ENCODE measurements at places on chromosomes 6 and 20. TPM values are rescaled to one million over a fixed set of nuclear protein-coding genes. Genes with fewer than 3 reads are reported as not detected.

DNA sequence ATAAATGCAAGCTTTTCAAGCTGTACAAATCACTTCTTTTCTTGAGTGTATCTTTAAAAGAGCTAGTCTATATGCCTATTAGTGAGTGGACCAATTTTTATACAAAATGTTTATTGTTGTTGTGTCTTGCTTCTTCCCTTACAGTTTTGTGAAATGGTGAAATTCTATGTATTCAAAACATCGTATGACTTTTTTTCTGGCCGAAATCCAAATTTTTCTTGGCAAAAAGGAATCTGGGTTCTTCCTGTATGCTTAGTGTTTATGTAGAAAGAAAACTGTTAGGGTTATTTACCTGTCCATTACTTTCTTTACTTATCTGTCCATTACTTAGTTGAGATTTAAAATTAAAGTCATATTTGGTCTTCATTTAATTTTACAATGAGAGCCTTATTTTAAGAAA lies 153.9 kb downstream of the MMS22L start:
- no peak for DNase-seq

- DNase-seq: no peak
Observed at GRCh38 chr6:29564875-29565274, 5.3 kb upstream of the UBD start.

DNA sequence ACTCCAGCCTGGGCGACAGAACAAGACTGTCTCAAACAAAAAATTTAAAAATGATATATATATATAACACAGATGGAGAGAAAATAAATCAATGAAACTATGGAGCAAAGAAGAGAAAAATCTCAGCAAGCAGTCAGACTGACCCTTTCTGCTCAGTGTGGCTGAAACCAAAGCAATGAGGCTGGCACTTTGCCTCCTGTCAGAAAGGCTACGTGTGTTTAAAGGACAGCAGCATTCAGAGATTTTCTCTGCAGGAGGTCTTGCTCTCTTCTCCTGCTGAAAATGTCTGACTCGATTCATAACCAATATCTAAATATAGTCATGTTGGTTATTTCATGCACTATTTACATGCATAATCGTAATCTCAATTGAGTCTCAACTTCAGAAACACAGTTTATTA lies 527.0 kb upstream of the JARID2 start:
- DNase-seq: no peak

The RNF182 gene
- total RNA-seq: not detected

GRCh38 chr6:41895300-41896233 lies at the start of gene USP49:
Gene USP49, minus strand, starts transcription at chr6:41895375. Its CDS starts 88,392 bp downstream, at chr6:41806983.
- peak; percentile 92 for DNase-seq

The L3MBTL1 gene
- total RNA-seq: 7.9 TPM

The CST7 gene
- total RNA-seq: 26.7 TPM

The MLN gene
- not detected for total RNA-seq

- DNase-seq: no peak
Observed at GRCh38 chr6:10463491-10464481, 48.9 kb upstream of the TFAP2A start.

The TNXB gene
- 6.7 TPM for total RNA-seq

- DNase-seq: no peak
Observed at GRCh38 chr20:57251344-57251743, 15.1 kb downstream of the BMP7 start.

DNA sequence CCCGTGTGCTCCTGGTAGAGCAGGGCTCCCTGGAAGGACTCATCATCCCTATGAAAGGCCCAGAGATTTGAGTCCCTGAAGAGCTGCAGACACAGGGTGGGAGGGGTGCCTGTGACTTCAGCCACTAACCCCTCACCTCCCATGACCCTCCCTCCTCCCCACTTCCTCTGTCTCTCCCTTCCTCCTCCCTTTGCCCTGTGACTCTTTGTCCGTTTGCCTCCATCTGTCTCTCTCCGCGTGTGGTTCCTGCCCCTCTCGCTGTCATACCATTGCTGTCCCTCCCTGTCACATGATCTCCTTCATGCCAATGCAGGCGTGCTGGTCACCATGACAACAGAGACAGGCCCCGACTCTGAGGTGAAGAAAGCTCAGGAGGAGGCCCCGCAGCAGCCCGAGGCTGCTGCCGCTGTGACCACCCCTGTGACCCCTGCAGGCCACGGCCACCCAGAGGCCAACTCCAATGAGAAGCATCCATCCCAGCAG lies 19.0 kb downstream of the EPB41L1 start:
- peak; percentile 28 for DNase-seq

- DNase-seq: no peak
Observed at GRCh38 chr6:36671687-36672375, 6.7 kb upstream of the CDKN1A start.

DNA sequence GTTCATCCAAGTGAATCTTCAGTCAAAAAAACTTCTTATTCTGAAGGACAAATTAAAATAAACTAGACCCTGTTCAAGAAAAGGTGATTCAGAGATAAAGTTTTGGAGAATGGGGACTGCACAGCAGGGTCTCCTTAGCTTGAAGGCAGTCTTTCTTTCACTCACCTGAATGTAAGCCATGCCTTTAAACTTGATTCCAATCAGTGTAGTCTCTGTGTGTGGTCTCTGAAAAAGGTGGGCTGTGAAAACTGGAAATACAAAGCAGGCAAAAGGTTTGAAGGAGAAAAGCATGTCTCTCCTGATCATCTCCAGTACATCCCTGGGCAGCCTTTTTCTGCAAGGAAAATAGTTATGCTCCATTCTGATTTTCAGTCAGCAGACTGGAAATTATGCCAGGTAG lies 188.0 kb upstream of the SASH1 start:
- no peak for DNase-seq

The HFE gene
- total RNA-seq: 3.5 TPM

- DNase-seq: no peak
Observed at GRCh38 chr6:3718407-3718806, 33.1 kb downstream of the PXDC1 start.

The SLC17A9 gene
- 12.6 TPM for total RNA-seq

DNA sequence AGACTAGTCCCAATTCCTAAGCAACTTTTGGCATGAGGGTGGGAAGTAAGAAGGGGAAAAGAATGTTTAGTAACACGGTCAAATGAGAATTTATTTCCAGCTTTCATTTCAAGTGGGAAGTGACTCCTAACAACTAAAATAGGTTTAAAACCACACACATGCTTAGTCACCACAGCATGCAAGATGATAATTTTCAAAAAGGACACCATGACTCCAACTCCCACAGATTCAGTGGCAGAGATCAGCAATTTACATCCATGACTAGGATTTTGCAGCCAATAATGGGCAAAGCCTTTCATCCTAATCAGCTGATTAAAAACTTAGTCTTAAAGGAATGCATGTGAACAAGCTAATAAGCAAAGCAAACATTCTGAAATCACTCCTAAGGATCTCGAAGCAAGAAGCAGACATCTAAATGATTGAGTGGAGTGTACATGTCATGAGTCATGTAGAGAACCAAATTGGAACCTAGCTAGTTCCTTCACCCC lies 48.1 kb upstream of the GCLC start:
- DNase-seq: no peak

The CRISP2 gene
- total RNA-seq: not detected

The ELOVL4 gene
- 0.79 TPM for total RNA-seq

GRCh38 chr6:149077208-149077607 lies 240.3 kb upstream of the TAB2 start:
- no peak for DNase-seq

The BMP7 gene
- total RNA-seq: not detected

- DNase-seq: no peak
Observed at GRCh38 chr6:147117580-147117979, 86.6 kb upstream of the STXBP5 start.

The KHDRBS2 gene
- total RNA-seq: not detected

- no peak for DNase-seq
Observed at GRCh38 chr6:105345506-105345905, 57.4 kb downstream of the PREP start.

GRCh38 chr6:56091159-56091869 lies 156.1 kb downstream of the COL21A1 start:
- no peak for DNase-seq

DNA sequence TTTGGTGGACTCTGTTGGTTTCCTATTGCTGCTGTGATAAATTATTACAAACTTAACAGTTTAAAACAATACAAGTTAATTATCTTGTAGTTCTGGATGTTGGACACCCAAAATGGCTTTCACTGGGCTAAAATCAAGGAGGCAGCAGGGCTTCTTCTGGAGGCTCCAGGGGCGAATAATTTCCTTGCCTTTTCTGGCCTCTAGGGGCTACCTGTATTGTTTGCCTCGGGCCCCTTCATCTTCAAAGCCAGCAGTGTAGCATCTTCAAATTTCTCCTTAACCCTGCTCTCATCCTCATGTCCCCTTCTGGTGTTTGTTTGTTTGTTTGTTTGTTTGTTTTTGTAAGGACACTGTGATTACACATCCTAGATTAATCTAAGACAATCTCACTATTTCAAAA lies 60.5 kb upstream of the ANKEF1 start:
- DNase-seq: no peak

The TCP11 gene
- total RNA-seq: not detected

The B3GAT2 gene
- not detected for total RNA-seq

DNA sequence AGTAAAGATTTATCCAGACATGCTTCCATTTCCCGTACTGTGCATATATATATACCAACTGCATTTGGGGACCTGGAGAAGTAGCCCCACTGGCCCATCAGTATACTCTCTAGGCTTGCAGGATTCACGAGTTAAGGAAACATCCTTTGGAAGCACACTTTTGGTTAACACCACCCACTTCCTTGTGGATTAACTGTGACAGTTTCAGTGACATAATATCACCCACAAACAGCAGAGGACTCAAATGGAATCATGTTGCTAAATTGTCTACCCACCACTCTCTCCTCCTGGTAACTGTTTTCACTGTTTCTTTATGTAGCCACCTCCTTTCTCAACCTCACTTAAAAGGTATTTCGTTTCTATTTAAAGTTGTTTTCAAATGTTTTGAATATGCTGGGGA lies 55.0 kb downstream of the PROKR2 start:
- no peak for DNase-seq

- DNase-seq: peak; percentile 45
Observed at GRCh38 chr6:44264154-44265006, 971 bp downstream of the NFKBIE start.
